Right cardiac atrium (tissue), 5 donors: ENCODE measurements at places on chromosomes 12 and 14. TPM values are rescaled to one million over a fixed set of nuclear protein-coding genes. Genes with fewer than 3 reads are reported as not detected.
A peak's percentile ranks its signal among the peaks of the same experiment; 100 is the strongest.

DNA sequence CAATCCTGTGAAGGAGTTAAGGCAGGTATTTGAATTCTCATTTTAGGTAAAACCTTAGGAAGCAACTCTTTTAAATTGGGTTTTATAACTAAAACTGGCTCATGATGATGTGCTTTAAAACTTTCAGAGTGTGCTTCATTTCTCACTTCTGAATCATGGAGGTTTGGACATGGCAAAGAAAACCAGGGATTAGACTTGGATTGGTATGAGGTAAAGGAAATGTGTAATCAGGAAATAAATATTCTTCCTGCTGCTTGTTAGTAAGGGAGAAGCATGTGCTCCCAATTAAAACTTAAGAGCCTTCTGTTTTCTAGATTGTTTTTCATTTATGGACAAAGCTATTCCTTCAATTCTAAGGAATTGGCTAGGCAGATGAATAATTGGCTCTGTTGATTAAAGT lies 57.4 kb downstream of the FBXO33 start:
- DNase-seq, result no peak

The SALL2 gene
- total RNA-seq, result 6.8 TPM

The KLRC2 gene
- not detected for total RNA-seq

- DNase-seq, result no peak
Measured at GRCh38 chr12:27517961-27518665, 5.9 kb upstream of the PPFIBP1 start.

GRCh38 chr12:6758506-6759095 lies 5.7 kb upstream of the MLF2 start:
- DNase-seq, result no peak

The BICDL1 gene
- 1.2 TPM for total RNA-seq

- no peak for DNase-seq
Measured at GRCh38 chr14:37437490-37437889, 157.6 kb downstream of the FOXA1 start.

GRCh38 chr12:97595936-97596335 lies 133.3 kb downstream of the RMST start:
- no peak for DNase-seq

- DNase-seq, result peak; percentile 53
Measured at GRCh38 chr14:106586098-106586704, 1059.8 kb downstream of the TMEM121 start.

- DNase-seq, result no peak
Measured at GRCh38 chr14:61438497-61438859, 117.1 kb downstream of the PRKCH start.

The IRAK3 gene
- 17.0 TPM for total RNA-seq

The NUAK1 gene
- total RNA-seq, result 24.8 TPM

The TMEM63C gene
- 0.14 TPM for total RNA-seq

The KRT79 gene
- total RNA-seq, result not detected
